GM04503 (cell line): ENCODE measurements at places on chromosomes 1 and 21.

GRCh38 chr1:161364332-161364731, 3.3 kb downstream of the CFAP126 start:
- no peak for DNase-seq

GRCh38 chr1:32116531-32116930, 8.7 kb downstream of the KPNA6 start:
- DNase-seq, result no peak

DNA sequence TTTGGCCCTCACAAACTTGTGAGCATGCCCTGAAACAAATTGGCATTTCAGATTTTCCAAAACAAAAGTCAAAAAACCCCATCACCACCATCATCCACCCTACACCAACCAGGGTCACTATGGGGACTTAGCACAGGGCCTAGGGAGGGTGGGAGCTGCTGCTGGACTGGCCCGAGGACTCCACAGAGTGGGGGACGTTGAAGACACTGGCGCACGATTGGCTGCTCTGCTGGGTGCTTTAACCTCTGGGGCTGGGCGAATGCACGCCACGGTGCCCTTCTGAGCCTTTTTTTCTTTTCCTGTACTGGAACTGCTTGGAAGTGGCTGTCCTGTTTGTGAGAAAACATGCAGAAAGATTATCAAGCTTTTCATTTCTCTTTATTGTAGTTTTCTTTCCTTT, 92.8 kb downstream of the CD247 start:
- no peak for DNase-seq

- peak; percentile 88 for DNase-seq
Observed at GRCh38 chr1:1318131-1318652, 6.3 kb downstream of the INTS11 start.

GRCh38 chr1:184771190-184771691, 16.6 kb upstream of the EDEM3 start:
- DNase-seq, result no peak

- peak; percentile 58 for DNase-seq
Observed at GRCh38 chr1:183318433-183318832, 99.7 kb downstream of the NMNAT2 start.

GRCh38 chr1:26317612-26318337, at the start of gene CD52:
CD52 (plus strand) TSS chr1:26317958; CDS start chr1:26318018, 60 bp downstream.
- DNase-seq, result no peak

GRCh38 chr1:1066403-1067283, 7.5 kb downstream of the RNF223 start:
- no peak for DNase-seq

DNA sequence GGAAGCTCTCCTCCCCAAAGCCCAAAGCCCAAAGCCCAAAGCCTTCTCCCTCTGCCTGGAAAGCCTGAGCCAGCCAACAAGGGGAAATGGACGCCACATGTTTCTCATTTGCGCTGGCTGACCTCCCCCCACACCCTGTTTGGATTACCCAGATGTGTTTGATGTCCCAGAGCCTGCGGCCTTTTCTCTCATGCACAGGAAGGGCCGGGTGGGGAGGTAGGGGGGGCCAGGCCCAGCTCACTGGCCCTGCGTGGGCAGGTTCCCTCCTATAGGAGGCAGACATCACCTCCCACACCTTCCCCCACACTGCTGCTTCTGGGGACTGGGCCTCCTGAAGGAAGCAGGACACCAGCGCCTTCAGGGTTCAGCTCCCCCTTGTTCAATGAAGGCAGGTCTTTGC, 116.3 kb downstream of the NAV1 start:
- DNase-seq, result no peak

DNA sequence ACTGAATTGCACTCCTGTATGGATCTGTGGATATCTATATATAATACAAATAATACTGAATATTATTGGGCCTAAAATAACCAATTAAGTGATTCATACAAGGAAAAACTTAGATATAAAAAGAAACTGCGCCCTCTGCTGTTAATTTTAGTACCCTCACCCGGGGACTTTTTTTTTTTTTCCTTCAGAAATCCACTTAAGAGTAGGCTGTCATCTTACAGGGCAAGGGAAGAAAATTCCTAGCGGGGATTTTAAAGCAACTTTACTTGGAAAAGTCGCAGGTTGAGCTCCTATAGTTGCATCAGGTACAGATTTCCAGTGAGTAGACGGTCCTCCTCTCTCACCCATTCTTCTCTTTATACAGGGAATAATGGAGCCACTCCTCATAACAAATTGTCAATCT, 1.3 kb downstream of the NTNG1 start:
- DNase-seq, result peak; percentile 29

- no peak for DNase-seq
Observed at GRCh38 chr21:28922368-28922767, 70.3 kb downstream of the LTN1 start.

DNA sequence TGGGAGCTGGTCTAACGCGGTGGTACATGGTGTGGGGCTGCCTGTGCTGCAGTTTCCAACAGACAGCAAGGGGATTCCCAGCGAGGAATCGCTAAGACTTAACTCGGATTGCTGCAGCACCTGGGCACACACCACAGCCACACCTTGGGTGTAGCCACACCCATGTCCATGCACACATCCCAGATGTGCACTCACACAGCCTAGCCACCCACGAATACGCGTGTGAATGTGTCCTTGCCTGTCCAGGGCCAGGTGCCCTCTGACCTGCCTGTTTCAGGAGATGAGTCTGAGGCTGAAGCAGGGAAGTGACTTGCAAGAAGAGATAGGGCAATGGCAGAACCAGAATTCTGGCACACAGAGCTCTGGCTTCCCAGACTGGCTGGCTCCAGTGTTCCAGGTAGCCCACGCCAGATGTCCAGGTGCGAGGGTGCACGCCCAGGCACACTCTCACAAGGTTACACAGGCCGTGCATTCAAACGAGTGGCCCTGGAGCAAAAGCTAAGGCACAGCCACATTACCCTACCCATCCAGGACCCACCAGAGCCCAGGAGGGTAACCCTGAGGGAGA, 272.7 kb downstream of the TRABD2B start:
- no peak for DNase-seq

GRCh38 chr1:52973841-52974240, 46.8 kb downstream of the SCP2 start:
- no peak for DNase-seq

- no peak for DNase-seq
Observed at GRCh38 chr1:189269011-189269410, 1208.7 kb downstream of the BRINP3 start.

DNA sequence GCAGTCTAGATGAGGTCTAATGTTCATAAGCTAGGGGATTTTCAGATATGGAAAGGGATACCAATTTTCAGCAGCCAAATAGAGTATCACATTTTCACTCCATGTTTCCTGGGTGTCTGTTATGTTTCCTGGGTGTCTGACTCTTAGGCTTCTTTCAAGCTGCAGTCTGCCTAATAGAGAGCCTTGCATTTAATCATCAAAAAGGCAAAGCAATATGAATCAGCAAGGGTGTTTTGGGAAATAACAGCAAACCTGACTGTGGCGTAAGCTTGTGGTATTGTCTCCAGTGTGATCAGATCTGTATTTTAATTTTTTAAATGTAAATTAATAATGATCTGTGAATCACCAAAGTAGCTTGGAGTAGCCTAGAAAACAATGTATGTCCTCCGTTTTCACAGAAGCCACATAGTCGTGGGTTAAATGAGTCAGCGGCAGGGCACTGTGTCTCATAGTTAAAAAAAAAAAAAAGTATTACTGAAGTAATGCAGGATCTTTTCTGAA, 10.4 kb downstream of the LGALS8 start:
- DNase-seq, result no peak

- DNase-seq, result no peak
Observed at GRCh38 chr21:27953340-27954045, 986.6 kb upstream of the ADAMTS5 start.

DNA sequence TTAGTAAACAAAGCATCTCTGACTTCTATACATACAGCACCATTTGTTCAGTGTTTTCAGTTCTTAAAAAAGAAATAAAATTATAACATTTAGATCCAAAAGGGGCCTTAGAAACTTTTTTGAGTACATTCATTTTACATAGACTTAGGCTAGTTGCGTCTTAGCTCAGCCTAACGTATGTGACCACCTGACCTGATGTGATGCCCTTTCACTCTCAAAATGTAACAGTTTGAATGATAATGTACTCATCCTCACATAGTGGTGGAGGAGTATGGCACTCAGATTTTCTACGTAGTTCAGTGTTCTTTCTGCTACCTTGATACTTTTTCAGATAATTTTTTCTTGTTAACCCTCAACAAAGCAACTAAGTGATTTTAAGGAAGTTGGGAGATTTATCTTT, 43.4 kb downstream of the RPRD2 start:
- no peak for DNase-seq

- no peak for DNase-seq
Observed at GRCh38 chr21:42424914-42425541, 21.3 kb downstream of the UBASH3A start.

- DNase-seq, result no peak
Observed at GRCh38 chr1:86183810-86184209, 27.2 kb upstream of the COL24A1 start.

DNA sequence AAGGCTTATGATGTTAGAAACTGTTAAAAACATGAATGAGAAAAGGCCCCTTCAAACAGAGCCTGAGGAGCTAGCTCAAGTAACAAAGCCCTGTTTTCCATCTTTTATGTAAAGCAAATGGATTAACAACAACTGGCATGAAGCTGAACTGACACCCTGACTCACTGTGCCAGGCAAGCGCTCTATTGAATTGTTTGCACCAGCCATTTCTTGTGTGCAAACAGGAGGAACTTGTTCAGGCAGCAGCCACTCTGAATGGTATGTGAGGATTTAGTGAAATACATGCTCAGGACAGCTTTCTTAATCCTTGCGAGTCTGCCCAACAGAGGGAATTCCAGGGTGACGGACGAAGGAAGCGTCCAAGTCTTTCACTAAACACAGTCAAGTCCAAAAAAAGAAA, 291.1 kb upstream of the ADGRL2 start:
- DNase-seq, result no peak

DNA sequence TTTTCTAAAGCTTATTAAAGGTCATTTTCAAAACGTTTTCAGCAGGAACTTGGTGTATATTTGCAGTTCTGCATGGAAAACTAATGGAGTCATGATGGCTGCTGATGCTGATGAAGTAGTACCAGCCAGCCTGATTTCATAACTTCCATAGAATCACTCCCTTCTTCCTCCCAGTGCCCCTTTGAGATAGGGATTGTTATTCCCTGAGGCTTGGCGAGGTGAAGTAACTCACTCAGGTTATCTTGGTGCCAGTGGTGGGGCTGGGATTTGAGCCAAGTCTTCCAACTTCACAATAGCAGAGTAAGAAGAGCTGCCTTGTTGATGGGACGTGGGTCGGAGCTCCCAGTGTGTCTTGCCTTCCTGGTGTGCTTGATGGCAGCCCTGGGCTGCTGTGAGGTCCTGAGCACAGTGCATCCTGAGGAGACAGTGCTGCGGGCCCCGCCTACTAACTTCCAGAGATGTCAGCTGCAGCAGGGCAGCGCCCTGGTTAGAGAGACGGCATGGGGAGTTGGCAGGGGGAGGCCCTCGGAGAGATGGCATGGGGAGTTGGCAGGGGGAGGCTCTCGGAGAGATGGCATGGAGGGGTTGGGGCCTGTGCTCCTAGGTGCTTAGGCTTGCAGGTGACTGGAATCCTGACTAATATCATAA, 92.6 kb downstream of the PCBP3 start:
- DNase-seq, result no peak

DNA sequence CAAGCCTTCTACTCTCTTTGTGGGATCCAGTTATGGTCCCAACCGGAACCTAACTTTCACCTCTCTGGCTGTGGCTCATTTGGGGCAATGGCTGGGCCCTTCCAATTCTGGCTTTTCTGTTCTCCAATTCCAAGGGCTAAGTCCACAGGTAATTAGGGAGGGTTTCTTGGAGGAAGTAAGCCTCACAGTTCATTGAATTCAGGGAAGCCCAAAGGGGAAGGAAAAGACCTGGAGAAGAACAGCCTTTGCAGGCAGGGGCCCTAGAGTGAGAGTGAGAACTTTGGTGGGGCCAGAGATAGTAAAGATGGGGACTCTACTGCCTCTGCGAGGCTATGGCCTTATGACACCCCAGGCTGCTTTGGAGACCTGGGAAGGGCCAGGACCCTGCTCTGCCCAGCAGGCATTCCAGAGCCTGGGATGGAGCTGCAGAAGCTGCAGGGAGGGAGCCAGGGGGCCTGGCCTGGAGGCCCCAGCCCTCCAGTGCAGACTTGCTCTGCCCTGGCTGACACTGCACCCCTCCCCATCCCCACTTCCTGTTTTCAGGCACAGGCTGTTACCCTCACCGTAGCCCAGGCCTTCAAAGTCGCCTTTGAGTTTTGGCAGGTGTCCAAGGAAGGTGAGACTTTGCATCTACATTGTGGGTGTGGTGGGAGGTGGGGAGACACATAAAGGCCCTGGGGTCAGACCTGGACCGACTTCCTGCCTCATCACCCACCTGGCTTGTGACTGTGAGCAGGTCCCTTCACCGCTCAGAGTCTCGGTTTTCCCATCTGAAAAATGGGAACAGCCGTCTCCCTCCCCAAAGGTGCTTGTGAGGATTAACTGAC, 18.9 kb downstream of the LDLRAP1 start:
- DNase-seq, result no peak

- no peak for DNase-seq
Observed at GRCh38 chr1:35506960-35507912, 50.0 kb downstream of the KIAA0319L start.

- no peak for DNase-seq
Observed at GRCh38 chr1:39105061-39105840, 79.1 kb downstream of the NDUFS5 start.
